ENCODE measurements at places on chromosomes 16 and 17.
A peak's percentile ranks its signal among the peaks of the same experiment; 100 is the strongest.

DNA sequence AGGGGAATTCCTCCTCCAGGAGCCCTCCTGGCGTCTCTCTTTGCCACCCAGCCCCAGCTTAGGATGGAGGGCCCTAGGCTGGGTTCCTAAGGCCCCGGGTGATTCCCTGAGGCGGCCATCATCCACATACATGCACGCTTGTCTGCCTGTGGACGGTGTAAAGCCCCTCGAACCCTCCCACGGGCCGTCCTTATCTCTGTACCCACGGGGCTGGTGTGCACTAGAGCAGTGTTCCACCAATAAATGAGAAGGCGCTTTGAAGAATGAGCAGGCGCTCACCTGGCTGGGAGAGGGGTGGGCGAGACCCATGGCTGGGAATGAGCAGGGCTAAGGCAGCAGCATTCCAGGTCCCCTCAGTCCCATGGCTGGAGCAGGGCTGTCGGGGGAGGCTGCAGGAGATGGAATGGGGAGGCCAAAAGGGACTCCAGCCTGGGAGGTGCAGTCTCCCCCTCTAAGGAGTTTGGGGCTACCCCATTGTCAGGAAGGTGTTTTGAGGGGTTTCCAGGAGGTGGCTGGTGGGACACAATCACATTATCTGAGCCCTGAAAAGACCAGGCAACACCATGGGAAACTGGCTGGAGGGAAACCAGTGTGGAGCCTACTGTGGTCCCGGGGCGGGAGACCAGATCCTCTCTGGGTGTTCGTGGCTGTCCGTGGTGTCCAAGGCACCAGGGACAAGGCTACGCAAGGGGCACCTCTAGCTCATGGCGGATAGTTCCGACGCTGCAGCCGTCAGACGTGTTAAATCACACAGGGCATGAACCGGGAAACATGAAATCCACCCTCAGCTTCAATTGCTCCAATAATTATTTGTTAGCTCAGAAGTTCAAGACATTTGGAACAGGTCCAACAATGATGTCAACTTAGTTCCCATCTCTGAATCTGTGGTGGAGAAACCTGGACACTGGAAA lies 87.5 kb upstream of the DNAH17 start:
- DNase-seq = no peak

GRCh38 chr16:21590796-21591195 lies 8.6 kb upstream of the METTL9 start:
- DNase-seq = no peak

- no peak for DNase-seq
These were observed 273.0 kb downstream of the CEP112 start for GRCh38 chr17:65918916-65919315.

- no peak for DNase-seq
These were observed 206.4 kb downstream of the HS3ST3A1 start for GRCh38 chr17:13395346-13395745.

DNA sequence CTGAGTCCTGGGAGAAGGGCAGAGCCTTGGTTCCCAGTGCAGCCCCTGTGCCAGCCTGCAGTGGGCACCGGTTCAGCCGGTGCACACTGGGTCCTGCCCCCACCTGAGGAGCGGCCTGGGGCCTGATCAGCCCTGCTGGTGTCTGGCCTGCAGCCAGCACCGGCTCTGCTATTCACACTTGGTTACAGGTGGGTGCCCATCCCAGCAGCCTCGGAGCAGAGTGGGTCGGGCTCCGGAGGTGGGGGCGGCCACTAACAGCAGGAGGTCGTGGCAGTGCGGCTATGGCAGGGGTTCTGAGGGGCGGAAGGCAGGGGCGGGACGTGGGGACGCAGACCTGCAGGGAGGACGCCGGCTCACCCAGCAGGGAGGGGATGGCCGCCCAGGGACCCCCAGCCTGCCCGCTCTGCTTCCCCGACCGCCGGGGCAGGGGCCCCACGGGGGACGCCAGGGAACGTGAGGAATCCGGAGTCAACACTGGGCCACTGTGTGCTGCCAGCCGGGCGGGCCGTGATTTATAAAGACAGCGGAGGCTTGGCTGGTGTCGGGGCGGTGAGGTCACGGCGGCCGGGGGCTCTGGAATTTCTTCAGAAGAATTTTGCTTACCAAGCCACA lies 20.3 kb downstream of the METRNL start:
- no peak for DNase-seq

GRCh38 chr16:65312071-65312470 lies 190.2 kb upstream of the CDH11 start:
- no peak for DNase-seq

DNA sequence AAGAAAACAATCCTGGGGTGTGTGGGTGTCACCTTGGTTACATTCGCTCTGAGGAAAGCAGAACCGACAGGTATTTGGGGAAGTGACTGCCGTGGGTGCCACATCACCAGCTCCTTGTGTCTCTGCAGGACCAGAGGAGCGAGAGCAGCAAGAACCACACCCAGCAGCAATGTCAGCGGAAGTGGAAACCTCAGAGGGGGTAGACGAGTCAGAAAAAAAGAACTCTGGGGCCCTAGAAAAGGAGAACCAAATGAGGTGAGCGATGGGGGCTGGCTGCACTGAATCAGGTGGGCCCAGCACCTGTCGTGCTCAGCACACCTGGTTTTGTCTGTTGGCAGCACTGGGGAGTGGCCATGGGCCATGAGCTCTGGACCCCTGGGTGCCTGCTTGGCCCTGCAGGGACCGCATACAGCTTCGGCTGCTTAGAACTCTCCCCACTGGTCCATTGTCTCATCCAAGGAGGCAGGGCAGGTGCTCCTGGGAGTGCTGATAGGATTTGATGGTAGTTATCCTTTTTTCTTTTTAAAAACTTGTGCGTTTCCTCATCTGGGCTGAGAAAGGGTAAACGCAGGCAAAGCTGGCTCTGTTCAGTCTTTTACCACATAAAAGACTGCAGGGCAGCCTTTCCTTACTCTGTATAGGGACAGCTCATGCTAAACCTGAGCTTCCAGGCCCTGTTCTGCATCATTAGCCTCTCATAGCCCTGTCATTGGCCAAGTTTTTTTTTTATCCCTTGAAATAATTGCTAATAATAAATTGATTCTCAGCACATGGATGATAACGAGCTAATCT lies 29.4 kb downstream of the HMOX2 start:
- DNase-seq = peak; percentile 85

DNA sequence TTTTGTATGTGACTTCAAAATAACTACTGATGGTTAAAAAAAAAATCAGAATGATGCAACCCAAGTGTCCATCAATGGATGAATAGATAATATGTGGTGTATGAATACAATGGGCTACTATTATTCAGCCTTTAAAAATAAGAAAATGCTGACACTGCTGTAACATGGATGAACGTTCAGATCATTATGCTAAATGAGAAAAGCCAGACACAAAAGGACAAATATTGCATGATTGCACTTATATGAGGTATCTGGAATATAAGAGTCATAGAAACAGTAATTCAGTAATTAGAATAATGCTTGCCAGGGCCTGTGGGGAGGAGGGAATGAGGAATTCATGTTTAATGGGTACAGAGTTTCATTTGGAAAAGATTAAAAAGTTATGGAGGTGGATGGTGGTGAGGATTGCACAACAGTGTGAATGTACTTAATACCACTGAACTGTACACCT lies 25.4 kb downstream of the TENT4B start:
- no peak for DNase-seq

DNA sequence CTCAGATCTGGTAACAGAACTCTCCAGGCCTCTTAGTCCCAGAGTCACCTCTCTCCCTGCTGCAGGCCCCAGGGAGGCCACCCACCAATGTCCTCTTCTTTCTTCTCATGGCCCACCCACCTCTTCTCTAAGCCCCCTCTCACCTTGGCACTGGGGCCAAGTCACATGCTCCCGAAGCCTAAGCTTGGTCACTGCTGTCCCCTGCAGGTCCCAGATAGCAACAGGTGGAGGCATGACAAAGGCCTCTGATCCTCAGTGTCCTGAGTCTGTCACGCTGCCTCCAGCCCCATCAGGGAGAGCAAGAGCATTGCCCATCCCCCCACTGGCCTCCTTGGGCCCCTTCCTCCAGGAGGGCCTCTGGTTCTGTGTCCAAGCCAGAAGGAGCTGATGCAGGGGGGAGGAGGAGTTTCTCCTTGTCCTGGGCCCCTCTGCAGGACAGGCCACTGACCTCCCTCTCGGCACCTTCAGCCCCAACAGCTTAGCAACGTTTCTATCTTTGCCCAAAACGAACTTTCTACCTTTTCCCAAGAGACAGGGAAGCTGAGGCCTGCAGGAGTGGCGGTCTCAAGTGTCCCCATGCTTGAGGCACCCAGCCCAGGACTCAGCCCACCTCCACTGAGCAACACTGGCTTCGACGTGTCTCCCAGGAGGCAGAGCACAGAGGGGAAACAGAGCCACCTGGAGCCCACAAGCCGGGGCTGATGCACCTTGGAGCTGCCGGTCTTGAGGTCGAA lies 8.6 kb downstream of the P2RX1 start:
- no peak for DNase-seq

GRCh38 chr17:42233156-42233555 lies 38.9 kb upstream of the GHDC start:
- no peak for DNase-seq

GRCh38 chr16:89090182-89090630 lies 3.4 kb upstream of the ACSF3 start:
- DNase-seq = no peak

DNA sequence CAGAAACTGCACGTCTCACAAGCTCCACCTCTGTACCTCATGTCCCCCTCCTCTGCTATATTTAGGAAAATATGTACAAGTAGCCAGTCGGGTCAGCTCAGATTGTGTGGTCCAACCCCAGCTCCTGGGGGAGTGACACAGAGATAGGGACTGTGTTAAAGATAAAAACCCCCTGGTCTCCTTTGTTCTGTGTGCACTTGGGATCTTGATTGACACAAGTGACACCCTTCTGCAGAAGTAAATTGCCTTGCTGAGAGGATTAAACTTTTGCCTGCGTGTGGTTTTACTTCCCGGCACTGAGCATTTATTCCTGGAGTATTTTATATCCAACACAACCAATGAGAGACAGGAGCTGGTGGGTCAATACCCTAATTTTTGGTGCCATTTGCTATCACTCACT lies 37.5 kb downstream of the TLE7 start:
- DNase-seq = no peak

All from GM10248 (cell line).